ENCODE measurements at places on chromosomes 6 and 20.
A peak's percentile ranks its signal among the peaks of the same experiment; 100 is the strongest.

- H3K4me1 ChIP-seq = no peaks in the 10 kb centered on the region
- H3K27ac ChIP-seq = no peak overlapping the region
- H3K36me3 ChIP-seq = no peaks in the 10 kb centered on the region
- H3K4me3 ChIP-seq = no peak overlapping the region
- no peaks in the 10 kb centered on the region for H3K27me3 ChIP-seq
- DNase-seq = no peak
Observed at GRCh38 chr20:43375591-43375990, 82.1 kb upstream of the SRSF6 start.

DNA sequence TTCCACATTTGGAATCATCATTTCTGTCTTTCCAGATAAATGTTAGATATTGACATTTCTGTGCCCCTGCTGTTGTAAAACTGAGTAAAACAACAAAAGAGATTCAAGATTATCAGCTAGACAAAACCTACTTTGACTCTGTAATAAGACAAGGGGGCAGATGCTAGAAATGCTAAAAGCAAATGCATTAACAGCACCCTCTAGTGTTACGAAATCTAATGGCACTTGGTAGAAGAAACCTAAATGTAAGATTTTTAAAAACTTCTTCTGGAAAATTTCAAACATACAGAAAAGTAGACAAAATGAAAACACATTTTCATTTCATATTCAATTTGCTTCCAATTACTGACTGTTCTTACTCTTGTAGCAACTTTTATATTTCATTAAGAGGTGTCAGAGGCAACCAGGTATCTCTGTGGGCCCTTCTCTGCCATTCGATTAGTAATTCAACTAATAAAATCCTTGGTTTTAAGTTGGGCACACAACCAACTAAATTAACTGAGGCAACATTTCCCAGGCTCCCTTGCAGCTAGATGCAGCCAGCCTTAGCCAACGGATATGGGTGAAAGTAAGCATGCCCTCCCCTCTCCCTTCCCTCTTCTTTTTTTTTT lies 45.0 kb downstream of the SLC23A2 start:
- no peaks in the 10 kb centered on the region for H3K36me3 ChIP-seq
- DNase-seq = peak; percentile 70
- H3K27ac ChIP-seq = no peak overlapping the region
- H3K27me3 ChIP-seq = no peaks in the 10 kb centered on the region
- H3K4me3 ChIP-seq = no peak overlapping the region

DNA sequence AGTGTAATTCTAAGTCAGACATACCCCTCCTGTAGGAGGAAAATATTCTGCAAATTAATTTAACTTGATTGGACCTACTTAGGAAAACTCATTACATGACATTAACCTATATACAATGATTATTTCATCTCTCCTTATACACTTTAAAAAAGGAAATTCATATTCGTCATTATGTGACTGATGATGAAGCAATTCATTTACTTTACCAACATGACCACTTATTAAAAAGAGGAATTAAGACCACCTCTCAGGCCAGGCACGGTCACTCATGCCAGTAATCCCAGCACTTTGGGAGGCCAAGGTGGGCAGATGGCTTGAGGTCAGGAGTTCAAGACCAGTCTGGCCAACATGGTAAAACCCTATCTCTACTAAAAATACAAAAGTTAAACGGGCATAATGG lies 11.6 kb downstream of the AKIRIN2 start:
- H3K27me3 ChIP-seq = no peaks in the 10 kb centered on the region
- peaks cover 6% of the 10 kb centered on the region for H3K4me1 ChIP-seq
- no peak for DNase-seq
- no peaks in the 10 kb centered on the region for H3K36me3 ChIP-seq

DNA sequence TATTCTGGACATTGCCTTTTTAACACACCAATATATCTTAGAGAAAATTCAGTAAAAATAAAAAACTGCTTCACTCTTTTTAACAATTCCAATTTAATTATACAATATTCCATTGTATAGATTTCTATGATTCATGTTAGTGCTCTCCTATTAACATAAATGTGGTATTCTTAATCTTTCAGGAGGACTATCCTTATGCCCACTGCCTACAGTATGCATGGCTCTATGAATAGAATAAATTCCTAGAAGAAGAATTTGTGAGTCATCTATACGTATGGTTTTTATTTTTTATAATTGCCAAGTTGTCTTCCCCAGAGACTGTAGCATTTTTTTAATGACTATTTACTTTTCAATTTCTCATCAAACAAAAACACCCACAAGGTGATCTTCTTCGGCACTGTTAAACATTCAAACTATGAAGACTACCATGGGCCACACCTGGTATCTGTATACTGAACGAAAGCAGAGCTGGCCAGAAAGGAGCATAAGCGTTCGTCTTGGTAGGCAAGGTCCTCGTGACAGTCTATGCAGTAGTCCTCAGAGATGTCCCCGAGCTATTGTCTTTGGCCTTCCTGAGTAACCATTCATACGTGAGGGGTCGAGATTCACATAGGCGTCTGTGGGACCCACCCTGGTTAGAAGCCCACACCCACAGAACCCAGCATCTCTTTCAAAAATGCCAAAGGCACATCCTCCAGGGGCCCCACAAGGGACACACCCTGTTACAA lies 74.6 kb downstream of the KIF16B start:
- no peak overlapping the region for H3K4me3 ChIP-seq
- no peak overlapping the region for H3K27ac ChIP-seq
- no peaks in the 10 kb centered on the region for H3K4me1 ChIP-seq
- no peak for DNase-seq
- peaks cover 19% of the 10 kb centered on the region for H3K36me3 ChIP-seq

- H3K36me3 ChIP-seq = no peaks in the 10 kb centered on the region
- H3K27ac ChIP-seq = no peak overlapping the region
- peaks cover 93% of the 10 kb centered on the region for H3K27me3 ChIP-seq
- no peak for DNase-seq
- H3K4me3 ChIP-seq = no peak overlapping the region
Observed at GRCh38 chr20:49388744-49389143, 93.7 kb downstream of the KCNB1 start.

DNA sequence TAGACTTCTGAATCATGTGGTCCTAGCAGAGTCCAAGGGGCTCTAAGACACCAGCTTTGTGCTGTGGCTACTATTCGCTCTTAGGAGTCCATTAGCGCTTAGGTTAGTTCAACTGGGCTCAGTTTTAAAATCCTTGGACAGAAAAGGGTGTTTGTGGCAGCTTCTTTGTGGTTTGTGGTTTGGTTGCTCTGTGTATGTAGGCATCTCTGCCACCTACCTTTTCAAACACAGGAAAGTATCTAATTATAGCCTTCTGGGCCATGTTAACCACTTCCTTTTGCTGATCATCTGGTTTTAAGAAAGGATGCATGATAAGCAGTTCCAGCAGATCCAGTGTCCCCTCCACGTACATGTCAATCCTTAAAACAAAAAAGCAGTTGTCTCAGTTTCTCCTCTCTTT lies 10.8 kb downstream of the GSTA4 start:
- no peaks in the 10 kb centered on the region for H3K4me1 ChIP-seq
- H3K27me3 ChIP-seq = no peaks in the 10 kb centered on the region
- H3K4me3 ChIP-seq = no peak overlapping the region
- no peak for DNase-seq
- H3K27ac ChIP-seq = no peak overlapping the region

DNA sequence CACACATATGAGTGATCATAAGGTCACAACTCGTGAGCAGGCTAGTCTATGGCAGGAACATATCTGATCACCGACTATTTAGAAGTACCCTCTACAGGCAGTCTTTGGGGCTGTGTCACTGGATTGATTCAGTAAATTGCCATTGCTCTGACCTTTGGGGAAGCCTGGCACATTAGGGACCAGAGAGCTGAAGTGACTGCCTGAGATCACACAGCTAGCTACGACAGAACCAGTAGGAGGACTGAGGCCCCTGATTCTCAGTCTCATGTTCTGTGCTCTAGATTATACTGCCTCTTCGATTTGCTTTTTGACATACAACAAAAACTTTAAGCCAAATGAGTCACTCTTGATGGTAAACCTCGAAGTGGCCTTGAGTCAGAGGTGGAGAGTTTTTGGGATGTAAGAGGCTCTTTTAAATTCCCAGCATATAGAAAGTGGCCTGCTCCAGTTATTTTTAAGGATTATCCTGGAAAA lies 247.5 kb upstream of the SUPT3H start:
- H3K4me3 ChIP-seq = no peak overlapping the region
- H3K36me3 ChIP-seq = peaks cover 2% of the 10 kb centered on the region
- H3K4me1 ChIP-seq = peaks cover 8% of the 10 kb centered on the region
- no peak overlapping the region for H3K27ac ChIP-seq
- H3K27me3 ChIP-seq = no peaks in the 10 kb centered on the region
